ENCODE measurements at places on chromosomes 5 and 9.

GRCh38 chr9:3534614-3535404, 9.0 kb upstream of the RFX3 start:
- DNase-seq, result no peak

DNA sequence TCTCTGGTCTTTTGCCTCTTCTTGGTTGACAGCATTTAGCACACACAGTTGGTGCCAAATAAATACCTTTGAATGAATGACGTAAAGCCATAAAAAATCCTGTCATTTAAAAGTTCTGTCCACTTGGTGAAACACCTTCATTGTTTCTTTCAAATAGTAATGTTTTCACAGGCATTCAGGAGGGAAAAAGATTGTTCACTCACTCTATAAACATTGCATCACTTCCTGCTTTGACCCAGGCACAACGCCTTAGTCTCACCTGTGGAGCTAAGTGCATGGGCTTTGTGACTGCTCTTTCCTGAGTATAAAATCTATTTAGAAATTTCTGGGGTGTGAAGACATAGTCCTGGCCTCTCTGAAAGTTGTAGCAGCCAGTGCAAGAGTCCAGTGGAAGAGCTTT, 88.9 kb upstream of the CXCL14 start:
- DNase-seq, result no peak

DNA sequence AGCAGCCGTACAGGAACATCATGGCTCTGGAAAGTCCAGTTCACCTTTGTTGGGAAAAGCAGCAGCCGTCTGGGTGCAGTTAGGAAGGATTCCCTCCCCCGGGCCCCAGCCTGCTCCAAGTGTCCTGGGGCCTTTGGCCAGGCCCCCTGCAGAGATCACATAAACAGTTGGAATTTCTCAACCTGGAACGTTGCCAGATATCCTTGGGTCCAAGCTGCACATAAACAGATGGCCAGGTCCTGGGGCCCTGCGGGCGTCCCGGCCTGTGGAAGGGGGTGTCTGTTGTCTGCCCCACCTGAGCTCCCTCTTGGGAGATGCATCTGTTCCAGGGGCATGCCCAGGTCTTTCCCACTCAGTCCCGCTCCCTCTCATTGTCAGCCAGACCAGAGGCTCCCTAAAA, 92.7 kb downstream of the COL5A1 start:
- no peak for DNase-seq

DNA sequence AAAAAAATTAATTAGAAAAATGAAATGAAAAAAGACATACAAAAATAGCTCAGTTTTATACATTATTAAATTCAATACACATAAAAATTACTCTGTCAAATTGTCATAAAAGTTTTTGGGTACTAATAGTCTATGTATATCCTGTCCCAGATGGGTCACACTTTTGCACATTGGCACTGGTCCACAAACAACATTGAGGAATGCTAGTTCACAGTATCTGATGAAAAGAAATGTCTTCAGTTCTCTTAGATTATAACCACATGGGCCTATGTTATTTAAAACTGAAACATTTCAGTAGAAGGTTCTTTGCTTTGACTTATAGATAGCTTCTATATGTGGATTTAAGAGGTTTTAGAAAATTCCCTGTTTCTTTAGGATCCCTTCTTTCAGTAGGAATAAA, 39.8 kb downstream of the LNPEP start:
- no peak for DNase-seq

DNA sequence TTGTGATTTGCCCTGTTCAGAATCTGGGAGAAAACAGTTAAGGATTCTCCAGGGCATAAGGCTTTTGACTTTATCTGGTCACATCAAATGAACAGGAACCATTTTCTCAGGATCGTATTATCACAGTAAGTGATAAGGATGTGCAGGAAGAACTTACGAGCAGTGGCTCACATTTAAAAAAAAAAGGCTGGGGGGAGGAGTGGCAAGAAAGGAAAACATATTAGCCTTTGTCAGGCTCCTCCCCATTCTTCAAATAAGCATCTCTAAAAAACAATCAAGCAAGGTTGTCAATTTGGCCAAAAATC, 234.3 kb upstream of the TMEM161B start:
- no peak for DNase-seq

DNA sequence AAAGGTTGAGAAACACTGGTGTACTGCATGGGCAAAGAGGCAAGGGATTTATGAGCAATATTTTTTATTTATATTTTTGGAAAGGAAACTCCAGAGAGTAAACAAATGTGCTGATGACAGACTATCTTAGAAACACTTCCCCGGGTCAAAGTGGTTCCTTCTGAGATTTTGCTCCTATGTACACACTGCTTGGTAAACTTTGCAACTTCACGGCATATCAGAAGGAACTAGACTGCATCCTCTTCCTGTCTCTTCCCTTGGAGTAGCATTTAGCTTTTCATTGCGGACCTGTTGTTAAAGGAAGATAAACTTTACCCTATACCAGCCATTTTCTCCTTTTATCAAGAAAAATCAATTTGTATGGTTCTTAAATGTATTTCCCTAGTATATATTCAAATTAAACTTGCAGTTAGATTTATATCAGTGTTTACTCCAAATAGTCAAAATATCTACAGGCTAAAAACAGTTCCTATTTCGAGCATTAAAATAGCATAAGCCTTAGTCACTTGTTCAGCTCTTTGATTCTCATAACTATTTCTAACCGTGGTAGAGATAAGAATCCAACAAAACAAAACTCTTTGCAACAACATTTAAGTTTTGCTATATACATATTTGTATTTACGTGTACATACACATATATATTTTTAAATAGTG, 48.0 kb upstream of the LRRC19 start:
- no peak for DNase-seq

DNA sequence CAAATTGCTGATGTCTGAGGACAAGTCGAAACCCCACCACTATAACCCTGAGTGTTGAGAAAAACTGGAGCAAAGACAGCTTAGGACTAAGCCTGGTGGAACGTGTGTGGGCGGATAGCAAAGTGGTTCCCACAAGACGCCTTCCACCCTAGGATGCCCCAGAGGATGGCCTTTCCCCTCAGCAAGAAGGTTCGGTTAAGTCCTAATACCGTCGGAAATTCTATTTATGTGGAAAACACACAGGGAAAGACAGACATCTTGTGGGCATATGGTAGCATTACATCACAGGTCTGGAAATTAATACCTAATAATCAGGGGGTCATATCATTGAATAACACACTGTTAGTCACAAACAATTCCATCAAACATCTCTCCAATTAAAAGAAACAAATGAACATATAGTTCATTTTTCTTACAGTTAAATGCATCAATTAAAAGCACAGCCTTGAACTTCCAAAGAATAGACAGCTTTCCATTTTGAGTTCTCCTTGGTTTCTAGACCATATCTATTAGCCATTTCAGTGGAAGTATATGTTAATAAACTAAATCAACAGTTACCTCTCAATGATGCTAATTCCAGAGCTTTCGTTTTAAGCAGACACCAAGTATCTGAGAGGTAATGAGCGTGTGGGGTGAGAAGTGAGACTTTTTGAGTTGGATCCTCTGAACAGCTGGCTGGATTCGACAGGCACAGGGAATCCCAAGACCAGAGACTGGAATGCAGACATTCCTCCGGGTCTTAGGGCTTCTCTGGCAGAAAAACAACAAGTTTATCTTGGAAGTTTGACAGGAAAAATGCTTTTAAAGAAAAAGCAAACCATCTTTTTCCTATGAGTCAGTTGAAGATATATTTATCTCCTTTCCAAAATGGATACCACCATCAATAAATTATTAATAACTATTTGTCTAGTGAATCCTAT, 2.9 kb upstream of the ICE1 start:
- peak; percentile 42 for DNase-seq

DNA sequence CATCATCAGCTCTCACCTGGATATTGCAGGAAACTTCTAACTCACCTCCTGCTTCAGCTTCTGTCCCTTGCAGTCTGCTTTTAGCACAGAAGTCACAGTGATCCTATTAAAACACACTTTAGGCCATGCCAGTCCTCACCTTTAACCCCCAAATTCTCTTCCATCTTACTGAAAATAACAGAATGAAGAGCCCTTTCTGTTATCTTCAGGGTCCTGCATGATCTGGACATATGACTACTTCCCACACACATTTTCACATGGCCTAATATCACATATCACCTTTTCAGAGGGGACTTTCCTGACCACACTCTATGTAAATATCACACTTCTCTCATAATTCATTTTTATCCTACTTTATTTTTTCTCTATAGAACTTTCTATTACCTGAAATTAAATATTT, 550.6 kb upstream of the CLINT1 start:
- peak; percentile 21 for DNase-seq

DNA sequence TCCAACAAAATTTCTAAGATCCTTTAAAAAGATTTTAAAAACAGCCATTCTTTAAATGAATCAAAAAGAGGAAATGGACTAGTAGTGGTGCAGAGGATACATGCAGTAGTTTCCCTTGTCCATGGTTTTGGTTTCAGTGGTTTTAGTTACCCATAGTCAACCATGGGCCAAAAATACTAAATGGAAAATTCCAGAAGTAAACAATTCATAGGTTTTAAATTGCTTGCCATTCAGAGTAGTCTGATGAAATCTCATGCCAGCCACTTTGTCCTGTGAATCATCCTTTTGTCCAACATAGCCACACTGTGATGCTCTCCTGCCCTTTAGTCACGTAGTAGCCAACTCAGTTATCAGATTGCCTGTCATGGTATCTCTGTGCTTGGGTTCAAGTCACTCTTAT, 286.1 kb downstream of the ANXA1 start:
- no peak for DNase-seq

DNA sequence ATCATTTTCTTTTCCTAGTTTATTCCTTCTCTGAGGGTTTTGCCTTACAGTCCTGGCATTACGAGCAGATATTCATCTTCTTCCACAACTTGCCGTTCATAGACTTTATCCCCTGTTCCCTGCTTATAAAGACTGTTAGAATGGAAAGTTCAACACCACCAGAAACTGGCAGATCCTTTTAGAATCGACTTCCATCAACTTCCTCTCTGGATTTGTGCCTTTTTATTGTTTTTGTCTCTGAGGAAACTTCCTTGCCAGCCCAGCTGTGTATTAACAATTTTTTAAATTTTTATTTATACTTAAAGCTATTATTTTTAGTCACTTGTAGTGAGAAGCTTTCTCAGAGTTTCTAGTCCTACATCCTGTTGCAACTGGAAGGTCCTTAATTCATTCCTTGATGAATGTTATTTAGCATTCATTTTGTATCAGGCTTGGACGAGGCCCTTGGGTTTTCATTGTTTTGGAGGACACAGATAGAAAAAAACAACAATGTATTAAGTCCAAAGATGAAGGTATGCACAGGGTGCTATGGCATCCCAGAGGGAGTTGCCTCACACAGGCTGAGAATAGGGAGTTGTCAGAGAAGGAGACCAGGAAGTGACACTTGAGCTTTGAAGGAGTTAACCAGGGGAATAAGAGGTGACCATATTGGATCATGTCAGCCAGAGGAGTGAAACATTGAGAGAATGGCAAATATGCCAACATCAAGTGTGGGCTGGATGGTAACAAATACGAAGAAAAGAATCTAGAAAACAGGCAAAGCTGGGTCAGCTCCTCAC, 81.3 kb downstream of the ADAMTSL1 start:
- DNase-seq, result no peak

GRCh38 chr9:115098226-115098965, 19.6 kb downstream of the TNC start:
- no peak for DNase-seq

DNA sequence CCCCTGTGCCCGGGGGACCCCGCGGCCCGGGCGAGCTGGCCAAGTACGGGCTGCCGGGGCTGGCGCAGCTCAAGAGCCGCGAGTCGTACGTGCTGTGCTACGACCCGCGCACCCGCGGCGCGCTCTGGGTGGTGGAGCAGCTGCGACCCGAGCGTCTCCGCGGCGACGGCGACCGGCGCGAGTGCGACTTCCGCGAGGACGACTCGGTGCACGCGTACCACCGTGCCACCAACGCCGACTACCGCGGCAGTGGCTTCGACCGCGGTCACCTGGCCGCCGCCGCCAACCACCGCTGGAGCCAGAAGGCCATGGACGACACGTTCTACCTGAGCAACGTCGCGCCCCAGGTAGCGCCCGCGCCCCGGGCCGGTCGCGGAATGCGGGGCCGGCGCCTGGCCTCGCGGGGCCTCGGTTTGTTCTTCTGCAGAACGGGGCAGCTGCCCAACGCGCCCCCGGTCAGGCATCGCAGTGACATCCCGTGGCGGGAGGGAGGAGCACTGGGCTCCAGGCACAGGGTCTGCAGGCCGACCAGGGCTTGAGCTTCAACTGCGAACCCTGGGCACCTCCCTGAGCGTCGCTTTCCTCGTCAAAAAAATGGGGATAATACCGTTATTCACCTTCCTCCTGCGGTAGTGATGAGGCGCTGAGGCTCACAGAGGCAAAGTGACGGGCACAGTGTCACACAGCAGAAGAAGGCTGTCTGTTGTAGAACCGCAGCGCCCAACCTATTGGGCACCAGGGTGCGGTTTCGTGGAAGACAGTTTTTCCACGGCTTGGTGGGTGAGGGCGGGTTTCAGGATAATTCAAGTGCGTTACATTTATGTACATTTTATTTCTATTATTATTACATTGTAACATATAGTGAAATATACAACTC, 777 bp downstream of the ENDOG start:
- DNase-seq, result peak; percentile 71

GRCh38 chr5:140151144-140152021, 23.6 kb upstream of the CYSTM1 start:
- DNase-seq, result no peak

DNA sequence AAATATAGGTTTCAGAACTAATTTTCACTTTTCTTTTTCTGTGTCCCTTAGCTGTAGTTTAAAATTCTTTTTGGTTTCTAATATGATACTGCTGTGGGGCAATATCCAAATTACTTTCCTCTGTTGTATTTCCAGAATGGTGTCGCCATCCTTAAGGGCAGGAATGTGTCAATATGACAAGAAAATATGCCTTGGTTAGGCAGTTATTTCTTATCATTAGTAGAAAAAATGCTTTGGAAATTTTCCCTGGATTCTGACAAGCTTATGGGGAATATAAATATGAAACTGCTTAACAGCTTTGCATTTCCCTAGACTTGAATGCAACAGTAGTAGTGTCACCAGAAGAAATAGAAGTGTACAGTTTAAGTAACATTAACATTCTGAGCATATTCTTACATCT, 29.4 kb downstream of the ANKRD34B start:
- DNase-seq, result no peak

DNA sequence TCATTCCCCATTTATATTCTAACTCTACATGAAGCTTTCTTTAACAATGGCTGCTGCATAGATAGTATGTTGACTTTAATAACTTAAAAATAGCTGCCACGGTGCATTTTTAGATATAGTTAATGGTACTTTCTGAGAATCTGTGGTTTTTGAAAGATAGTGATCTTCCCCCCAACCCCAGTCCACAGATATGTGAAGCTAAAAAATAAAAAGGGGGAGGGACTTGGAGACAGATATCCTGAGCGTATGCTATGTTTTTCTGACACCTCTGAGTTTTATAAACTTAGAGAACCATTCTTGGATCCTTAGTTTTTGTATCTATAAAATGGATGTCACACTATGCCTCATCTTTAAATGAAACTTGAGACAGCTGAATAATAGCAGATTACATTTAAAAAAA, 120.5 kb downstream of the SNX18 start:
- no peak for DNase-seq

- peak; percentile 54 for DNase-seq
Observed at GRCh38 chr9:27528076-27528885, 1.3 kb downstream of the MOB3B start.

Measured in GM13976 (cell line).